Putamen (tissue), 1 donor: ENCODE measurements at places on chromosomes 4 and X.

DNA sequence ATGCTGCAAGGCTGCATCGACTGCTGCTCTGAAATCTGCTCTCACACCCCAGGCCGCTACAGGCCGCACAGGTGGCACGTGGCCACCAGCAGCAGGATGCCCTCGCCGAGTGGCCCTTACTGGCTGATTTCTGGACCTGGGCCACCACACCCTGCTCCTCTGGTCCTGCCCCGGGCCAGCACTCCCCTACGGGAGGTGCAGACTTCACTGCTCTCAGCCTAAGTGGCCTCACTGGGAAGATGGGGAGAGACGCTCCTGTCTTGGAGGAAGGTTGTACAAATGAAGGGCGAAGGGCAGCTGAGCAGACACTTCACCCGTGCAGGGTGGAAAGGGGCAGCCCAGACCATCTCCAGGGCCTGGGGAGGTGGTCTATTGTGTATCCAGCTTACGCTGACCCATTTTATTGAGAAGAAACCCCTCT lies 72.5 kb downstream of the ACOX3 start:
- no peak for DNase-seq

DNA sequence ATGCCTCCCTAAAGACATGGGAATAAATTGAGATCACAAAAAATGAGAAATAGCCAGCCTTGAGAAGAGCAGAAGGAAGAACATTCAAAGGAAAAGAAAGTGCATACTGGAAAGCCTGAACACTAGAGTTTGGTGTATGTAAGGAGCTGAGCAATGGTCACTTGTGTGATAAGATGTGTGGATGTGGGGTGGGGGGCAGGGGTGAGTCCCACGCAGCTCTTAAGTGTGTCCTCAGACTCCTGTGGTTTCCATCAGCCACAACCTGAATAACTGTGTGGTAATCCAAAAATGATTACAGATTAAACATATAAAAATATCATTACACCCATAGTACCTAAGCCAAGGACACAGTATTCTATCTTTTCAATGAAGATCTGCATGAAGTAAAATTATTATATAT lies 59.9 kb downstream of the ELOVL6 start:
- DNase-seq = no peak

- DNase-seq = no peak
These were observed 167.8 kb upstream of the LDB2 start for GRCh38 chr4:17066236-17066635.

DNA sequence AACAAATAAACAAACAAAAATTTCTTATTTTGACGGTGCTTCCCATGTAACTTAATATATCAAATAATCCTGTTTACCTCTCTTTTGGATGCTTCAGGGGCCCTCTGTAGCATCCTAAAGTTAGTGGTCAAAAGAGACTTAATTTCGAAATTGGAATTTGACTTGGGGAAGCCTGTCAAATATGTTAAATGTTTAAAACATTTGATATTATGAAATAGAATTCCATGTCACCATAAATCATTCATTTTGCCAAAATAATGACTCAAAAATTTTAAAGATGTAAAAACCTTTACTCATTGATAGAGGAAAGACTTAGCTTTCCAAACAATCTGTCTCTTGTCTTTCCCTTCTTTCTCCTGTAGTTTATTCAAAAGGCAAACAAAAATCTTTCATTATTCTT lies 20.6 kb upstream of the TEX13A start:
- no peak for DNase-seq

DNA sequence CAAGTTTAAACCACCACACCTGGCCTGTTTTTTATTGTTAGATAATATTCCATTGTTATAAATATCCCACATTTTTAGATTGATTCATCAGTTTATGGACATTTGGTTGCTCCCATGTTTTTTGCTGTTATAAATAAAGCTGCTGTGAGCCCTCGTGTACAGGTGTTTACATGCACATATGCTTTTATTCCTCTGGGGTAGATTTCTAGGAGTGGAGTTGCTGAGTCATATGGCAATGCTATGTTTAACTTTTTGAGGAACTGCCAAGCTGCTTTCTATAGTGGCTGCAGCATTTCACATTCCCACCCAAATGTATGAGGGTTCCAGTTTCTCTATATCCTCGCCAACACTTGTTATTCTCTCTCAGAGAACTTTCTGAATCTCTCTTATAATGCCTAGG lies 90.5 kb downstream of the TBL1X start:
- DNase-seq = no peak

DNA sequence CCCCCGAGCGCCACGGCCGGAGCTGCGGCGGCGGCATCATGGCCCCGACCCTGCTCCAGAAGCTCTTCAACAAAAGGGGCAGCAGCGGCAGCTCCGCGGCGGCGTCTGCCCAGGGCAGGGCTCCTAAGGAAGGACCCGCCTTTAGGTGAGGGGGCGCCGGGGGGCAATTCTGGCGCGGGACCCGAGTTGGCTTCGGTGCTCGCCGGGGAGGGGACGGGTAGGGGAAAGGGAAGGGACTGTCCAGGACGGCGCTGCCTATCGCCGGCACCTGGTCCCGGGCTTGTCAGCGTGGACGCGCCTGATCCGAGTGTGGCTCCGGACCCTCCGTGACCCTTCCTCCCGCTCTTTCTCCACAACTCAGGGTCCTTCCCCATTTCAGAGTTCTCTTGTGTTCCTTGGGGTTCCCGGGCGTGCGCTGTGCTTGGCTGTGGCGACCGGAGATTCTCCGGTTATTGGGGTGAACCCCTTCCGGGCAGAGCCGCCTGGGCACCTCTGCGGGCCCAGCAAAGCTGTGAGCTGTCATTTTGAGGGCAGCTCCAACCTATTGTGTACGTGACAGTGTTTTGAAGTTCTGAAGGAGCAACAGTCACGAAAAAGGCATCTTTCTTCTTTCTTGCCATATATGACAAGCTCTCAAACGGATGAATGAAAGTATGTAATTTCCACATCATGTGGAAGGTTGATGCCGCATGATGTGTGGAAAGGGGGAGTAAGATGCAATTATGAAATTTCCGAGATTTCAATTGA lies 522 bp downstream of the FNIP2 start:
- DNase-seq = no peak
